ENCODE measurements at places on chromosomes 7 and 10.

DNA sequence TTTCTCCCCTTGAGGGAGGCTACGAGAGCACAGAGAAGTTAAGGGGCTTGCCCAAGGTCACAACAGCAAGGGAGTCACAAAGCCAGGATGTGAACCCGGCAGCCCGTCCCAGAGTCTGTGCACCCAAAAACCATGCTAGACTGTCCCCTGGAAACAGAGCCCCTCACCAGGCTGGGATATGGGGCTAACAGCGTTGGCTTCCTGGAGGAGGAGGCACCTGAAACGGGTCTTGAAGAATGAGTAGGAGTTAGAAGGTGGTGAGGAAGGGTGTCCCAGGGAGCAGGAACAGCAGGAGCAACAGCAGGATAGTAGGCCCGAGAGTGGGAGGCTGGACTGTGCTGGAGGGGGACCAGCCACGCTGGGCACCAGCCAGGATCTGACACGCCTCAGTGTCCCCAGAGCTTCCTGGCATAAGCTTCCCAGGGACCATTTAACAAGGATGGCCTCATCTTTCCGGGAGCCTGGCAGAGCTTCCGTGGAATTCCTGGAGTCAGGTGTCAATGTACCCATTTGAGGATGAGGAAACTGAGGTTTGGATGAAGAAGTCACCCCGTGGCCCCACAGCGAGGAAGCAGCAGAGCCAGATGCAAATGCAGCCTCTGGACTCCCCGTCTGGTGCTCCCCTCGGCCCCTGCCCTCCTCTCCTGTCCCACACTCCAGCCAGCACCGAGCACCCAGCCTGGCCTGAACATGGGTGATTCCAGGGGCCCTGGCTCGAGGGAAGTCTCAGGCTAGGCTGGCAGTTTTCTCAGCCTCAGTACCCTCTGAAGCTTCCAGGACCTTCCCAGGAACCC is 3.3 kb upstream of the GRIFIN start:
- DNase-seq = no peak

- no peak for DNase-seq
These were observed 18.3 kb downstream of the SGMS1 start for GRCh38 chr10:50605269-50605950.

DNA sequence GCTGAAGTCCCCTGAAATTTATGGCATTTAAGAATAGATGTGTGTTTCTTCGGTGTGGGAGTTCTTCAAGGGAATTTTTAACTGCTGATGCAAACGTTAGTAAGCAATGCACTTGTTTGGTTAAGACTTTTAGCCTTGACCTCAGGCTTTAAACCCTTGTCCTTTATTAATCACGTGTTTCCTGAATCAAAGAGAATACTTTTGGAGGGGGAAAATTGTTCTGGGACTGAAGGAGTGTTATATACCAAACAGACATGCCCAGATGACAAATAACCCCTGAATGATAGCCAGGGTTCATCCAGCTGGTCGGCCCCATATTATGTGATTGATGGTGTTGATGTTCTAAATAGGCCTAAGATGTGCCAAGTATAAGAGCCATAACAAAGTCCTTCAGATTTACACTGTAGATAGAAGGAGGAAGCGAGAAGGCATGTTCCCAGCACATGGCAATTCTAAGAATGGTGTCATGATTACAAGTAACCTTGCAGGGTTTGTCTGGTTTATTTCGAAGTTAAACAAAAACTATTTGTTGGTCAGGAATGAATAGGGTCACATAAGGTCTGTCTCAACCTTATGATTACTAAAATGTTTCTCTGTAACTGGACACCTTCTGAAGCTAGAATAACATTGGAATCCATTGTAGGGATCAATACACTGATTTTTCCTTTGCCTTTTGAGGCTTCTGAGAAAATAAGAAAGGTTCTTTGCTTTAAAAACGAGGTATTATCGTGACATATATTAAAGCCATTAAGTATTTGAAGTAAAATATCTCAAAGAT is 124.2 kb upstream of the SEM1 start:
- DNase-seq = no peak

DNA sequence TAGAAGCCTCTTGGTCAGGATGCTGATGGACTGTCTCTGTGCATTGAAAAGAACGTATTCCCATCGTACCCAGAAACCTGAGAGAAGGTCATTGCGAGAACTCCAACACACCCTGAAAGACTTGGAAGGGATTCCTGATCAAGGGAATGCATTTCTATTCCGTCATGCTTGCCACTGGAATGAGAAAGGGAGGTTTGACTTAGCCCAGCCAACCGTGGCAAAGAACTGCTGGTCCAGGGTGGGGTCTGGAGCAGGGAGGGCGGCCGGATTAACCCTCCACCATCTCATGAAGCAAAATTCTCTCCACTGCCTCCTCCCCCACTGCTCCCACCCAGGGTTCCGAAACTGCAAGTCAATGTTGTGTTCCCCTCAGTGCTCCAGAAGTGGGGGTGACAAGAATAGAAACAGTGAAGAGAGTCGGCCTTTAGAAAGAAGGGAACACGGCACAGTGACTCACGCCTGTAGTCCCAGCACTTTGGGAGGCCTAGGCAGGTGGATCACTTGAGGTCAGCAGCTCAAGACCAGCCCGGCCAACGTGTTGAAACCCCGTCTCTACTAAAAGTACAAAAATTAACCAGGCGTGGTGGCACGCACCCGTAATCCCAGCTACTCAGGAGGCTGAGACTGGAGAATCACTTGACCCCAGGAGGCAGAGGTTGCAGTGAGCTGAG is 137.5 kb upstream of the MGMT start:
- no peak for DNase-seq

DNA sequence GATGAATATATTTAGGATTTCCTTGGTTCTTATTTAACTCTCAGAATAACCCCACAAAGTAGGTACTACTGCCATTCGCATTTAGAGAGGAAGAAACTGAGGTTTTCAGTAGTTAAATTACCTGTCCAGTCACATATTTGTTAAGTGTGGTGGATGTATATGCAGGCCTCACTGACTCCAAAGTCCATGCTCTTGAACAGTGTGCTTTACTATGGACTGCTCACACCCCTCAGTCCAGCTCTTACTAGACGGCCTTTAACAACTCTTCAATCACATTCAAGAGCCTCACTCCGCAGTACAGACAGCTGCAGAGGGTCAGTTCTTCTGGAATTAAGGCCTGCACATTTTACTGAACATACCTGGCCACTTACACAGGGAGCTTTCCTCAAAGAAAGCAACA is 36.2 kb downstream of the ZNF248 start:
- DNase-seq = no peak

- no peak for DNase-seq
These were observed 584.9 kb downstream of the GRM8 start for GRCh38 chr7:126667742-126668366.

Data from cortex of kidney (tissue), 1 donor.